ENCODE measurements at places on chromosomes 7 and 10.

DNA sequence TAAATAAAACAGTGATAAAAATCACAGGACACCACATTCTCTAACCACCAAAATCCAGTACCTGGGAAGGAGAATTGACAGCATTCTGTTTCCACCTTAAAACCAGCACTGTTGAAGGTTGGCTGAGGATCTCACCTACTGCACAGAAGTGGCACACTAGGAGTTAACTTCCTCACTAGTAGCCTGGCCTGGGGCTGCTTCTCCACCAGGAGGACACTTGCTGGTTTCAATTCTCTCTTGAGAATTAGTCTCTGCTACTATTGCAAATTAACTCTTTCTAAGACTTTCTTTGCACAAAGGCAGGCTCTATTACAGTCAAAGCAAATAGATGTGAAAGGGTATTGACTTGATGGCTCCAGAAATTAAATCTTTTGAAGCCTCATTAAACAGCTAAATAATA is 2.3 kb upstream of the CTTNBP2 start:
- no peak for DNase-seq

GRCh38 chr7:36015733-36016132 is 137.3 kb upstream of the EEPD1 start:
- peak; percentile 43 for DNase-seq

GRCh38 chr10:91909117-91909677 is at the start of gene FGFBP3:
Gene FGFBP3, minus strand, starts transcription at chr10:91909486. Its CDS starts 517 bp downstream, at chr10:91908969.
- DNase-seq = no peak

DNA sequence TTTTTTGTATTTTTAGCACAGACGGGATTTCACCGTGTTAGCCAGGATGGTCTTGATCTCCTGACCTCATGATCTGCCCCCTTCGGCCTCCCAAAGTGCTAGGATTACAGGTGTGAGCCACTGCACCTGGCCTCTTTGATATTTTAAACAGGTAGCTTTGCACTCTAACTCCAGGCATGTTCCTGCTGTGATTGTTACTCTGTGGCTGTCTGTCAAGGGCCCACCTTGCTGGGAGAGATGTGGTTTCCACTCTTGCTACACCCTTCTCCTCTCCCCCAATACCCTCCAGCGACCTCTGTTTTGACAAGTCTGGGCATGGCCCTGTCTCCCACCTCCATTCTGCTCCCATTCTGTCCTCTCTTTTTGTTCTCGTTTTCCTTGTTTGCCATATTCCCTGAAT is 17.1 kb downstream of the SMKR1 start:
- no peak for DNase-seq

DNA sequence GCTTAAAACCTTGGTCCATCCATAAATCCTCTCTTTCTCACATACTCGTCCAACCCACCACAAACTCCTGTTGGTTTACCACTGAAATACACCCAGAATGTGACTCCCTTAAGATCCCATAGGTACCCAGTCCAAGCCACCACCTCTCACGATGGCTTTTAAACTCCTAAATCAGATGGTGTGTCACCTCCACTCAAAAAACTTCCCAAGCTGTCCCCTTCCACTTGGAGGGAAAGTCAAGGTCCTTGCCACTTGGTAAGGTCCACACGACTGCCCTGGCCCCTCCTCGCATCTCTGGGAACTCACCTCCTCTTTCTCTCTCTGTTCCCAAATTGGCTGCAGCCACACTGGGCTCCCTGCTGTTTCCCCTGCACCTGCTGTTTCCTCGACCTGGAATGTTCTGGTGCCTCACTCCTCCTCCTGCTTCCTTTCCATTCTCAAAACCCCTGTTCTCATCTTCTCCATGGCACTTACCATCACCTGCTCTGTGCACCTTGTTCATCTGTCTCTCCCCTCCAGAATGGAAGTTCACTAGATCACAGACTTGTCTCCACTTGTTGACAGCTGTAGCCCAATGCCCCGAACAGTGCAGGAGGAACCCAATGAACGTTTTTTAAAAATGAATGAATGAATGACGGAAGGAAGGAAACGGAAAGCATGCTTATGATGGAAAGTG is 23.0 kb downstream of the ZFAND2A start:
- no peak for DNase-seq

- no peak for DNase-seq
Measured at GRCh38 chr10:24971374-24971773, 19.0 kb upstream of the PRTFDC1 start.

DNA sequence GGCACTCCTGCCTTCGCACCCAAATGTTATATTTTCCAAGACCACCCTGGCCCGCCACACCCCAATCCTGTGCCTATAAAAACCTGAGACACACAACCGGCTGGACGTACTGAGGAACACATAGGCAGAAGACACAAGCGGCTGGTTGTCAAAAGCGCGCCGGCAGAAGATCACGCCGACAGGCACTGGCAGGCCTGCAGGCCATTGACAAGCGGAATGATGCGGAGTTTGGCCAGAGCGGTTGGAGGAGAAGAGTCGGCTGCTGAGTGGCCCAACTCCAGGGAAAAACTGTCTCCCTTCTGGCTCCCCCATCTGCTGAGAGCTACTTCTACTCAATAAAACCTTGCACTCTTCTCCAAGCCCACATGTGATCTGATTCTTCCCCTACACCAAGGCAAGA is 39.7 kb upstream of the SAMD8 start:
- DNase-seq = no peak

GRCh38 chr7:138470391-138471157 is 10.5 kb downstream of the TRIM24 start:
- no peak for DNase-seq

GRCh38 chr10:69086001-69086509 is 1.8 kb upstream of the SRGN start:
- DNase-seq = no peak

- DNase-seq = no peak
Measured at GRCh38 chr10:96768136-96768535, 47.8 kb upstream of the PIK3AP1 start.

DNA sequence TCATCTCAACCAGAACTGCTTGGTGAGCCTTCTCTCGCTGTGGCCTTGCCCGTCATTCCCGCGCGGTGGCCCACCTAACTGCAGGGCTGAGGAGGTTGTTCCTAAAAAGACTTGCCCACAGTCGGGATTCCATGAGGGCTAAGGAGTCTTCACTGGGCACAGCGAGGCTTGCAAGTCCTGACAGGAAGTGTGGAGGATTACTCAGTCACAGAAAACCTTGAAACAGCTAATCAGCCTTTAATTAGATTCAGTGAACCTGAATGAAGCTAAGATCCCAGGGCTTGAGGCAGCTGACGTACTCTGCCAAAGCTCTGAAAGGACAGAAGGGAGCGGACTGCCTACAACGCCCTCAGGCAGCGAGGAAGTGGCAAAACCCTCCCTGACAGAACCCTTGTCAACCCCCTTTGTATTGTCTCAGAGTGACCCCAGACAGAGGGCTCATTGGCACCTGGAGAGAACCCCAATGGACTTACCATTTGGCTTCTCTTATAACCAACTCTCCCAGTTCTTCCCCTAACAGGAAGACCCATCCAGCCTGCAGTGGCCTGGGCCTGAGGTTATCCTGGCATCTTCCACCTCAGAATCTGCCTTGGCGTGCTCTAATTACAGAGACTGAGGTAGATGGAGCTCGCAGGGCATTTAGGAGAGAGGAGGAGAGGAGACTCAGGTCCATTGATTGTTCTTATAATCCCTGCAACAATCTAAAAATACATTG is 2.5 kb upstream of the LAMB4 start:
- DNase-seq = no peak

DNA sequence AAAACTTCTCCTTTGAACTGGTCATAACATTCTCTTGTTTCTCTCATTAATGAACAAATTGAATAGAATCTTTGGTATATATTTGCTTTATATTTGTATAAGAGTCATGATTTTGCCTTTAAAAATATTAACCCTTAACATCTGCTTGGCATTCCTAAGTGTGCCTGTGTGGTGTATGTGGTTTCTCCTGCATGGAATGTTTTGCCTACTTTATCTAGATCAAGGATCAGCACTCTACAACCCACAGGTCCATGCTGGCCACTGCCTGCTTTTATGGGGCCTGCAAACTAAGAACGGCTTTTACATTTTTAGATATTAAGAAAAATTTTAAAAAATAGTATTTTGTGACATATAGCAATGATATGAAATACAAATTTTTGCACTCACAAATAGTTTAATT is 4.3 kb upstream of the LAMB4 start:
- no peak for DNase-seq

- DNase-seq = no peak
Measured at GRCh38 chr7:114670676-114671075, 251.2 kb upstream of the MDFIC start.

- DNase-seq = no peak
Measured at GRCh38 chr7:21371360-21371759, 56.5 kb upstream of the SP4 start.

DNA sequence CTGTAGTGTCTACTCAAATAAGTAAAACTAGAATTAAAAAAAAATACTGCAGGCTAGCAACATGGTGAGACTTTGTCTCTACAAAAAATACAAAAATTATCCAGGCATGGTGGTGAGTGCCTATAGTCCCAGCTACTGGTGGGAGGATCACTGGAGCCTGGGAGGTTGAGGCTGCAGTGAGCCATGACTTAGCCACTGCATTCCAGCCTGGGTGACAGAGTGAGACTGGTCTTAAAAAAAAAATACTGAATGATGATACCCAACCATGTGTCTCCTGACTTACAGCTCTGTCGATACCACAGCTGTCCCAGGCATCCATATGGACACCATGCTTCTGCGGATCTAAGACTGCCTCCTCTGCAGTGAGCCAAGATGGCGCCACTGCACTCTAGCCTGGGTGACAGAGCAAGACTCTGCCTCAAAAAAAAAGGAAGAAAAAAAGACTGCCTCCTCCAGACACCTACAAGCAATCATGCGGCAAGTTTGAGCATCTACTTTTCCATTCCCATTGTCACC is 7.9 kb upstream of the FRAT1 start:
- no peak for DNase-seq

GRCh38 chr7:91628742-91629141 is 251.8 kb downstream of the MTERF1 start:
- no peak for DNase-seq

GRCh38 chr7:134548877-134549276 is at the start of gene AKR1B15:
Gene AKR1B15, plus strand, starts transcription at chr7:134549110. Its CDS starts 15,510 bp downstream, at chr7:134564620.
- DNase-seq = peak; percentile 10

GRCh38 chr10:117597216-117597615 is 54.7 kb downstream of the EMX2 start:
- no peak for DNase-seq

GRCh38 chr7:13336227-13336626 is 648.8 kb downstream of the ARL4A start:
- peak; percentile 30 for DNase-seq

DNA sequence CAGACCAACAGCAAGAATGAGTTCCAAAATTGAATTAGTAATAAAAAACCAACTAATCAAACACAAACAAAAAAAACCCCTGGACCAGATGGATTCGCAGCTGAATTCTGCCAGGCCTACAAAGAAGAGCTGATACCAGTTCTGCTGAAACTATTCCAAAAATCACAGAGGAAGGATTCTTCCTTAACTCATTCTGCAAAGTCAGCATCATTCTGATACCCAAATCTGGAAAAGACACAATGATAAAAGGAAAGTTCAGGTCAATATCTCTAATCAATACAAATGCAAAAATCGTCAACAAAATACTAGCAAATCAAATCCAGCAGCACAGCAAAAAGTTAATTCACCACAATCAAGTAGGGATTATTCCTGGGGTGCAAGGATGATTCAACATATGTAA is 6.1 kb upstream of the ABCA13 start:
- DNase-seq = no peak

Data from HFFc6 (cell line).